ENCODE measurements at places on chromosomes 7 and 10.

DNA sequence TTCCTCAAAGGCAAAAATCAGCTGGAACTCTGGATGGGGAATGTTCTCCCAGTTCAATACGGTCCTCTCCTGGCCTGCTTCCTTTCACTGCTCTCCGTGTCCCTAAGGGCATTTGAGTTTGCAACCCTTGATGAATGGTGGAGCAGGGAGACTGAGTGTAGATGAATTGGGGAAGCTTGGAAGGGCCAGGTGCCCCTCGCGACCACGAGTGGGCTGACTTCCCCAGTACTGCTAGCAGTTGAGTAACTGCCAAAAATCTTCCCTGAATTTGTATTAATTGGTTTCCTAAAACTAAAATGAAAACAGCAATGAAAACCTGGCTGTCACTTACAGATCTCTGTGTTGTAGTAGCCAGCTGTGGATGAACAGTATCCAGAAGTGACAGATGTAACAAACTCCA lies 13.6 kb downstream of the IRF5 start:
- no peak for DNase-seq

DNA sequence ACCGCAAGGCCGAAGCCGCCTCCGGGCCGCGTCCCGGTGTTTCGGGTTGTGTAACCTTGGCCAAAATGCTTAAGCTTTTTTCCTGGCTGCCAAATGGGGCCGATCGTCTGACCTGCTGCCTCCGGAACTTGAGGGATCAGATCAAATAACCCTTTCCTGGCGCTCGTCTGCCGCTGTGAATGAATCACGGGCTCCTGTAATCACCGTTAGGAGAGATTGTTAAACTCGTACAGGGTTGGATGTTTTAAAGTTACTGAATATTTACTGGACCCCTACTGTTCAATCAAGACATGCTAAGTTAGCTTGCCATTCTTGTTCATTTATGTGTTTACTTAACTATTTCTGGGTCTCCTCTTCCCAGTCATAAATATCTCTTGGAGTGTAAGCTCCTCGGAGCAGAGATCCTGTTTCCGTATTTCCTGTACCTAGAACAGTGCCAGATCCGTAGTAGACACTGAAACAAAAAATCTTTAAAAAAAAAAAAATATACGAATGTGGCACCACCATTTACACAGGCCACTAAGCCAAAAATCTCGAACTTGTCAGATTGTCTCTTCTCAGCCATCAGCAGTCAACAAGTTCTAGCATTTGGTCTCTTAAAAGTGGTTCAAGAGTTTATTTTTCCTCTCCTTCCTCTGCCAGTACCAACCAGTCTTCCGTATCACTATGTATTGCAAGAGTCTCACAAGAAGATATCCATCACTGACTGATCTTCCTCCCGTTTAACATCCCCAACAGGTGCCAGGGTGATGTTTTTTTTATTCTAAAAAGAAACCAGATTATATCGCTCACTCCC lies 650 bp upstream of the TM9SF3 start:
- DNase-seq, result no peak

- DNase-seq, result no peak
These were observed 125.9 kb upstream of the PPIF start for GRCh38 chr10:79221110-79222051.

DNA sequence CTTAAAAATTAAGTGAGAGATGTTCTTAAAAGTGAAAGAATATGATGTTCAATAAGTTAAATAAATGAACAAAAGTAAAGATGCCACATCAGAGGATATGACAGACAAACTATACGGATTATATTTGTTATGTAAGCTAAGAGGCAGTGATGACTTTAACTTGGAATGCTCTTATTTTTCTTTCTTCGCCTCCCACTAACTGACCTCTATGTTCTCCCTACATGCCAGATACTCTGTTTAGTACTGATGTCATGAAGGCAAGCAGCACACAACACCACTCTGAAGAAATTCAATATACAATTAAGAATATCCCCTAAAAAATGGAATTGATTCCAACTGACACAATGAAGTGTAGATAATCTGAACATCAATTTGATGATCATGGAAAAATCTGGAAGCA lies 223.4 kb downstream of the DOCK4 start:
- no peak for DNase-seq

- DNase-seq, result no peak
These were observed 183.6 kb downstream of the TCF7L2 start for GRCh38 chr10:113133497-113134115.

DNA sequence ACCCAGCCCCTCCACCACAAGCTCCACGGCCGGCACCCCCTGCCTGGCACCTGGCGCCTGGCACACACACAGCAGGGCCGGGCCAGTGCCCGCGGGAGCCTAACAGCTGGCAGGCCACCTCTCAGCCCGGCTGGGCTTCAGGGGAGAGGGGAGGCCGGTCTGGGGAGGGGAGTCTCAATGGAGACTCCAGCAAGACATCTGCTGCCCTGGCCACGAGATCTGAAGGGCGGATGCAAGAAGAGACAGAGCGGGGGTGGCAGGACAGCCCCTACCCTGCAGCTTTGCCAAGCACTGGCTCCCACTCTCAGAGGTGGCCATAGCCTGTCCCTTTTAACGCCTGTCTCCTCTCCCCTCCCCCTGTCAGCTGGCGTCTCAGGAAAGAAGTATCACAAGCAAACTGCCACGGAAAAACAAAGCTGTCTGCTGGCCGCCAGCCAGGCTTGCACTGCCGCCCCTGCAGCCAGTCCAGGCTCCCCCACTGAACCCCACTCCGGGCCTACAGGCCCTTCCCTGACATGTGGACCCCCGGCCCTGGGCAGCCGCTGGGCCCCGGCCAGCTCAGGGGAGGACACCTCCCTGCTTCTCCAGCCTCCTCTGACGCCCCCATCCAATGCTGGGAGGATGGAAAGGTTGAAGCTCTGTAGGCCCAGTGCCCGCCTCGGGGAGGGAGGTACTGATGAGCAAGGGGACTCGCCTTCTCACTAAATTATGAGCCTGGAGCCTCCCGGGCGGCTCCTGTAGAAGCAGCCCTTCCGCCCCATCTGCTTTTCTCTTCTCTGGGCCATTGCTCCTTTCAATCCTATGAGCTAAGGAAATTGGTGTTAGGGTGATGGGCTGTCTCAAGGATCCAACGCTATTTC lies 178.4 kb downstream of the ARHGAP12 start:
- peak; percentile 48 for DNase-seq

DNA sequence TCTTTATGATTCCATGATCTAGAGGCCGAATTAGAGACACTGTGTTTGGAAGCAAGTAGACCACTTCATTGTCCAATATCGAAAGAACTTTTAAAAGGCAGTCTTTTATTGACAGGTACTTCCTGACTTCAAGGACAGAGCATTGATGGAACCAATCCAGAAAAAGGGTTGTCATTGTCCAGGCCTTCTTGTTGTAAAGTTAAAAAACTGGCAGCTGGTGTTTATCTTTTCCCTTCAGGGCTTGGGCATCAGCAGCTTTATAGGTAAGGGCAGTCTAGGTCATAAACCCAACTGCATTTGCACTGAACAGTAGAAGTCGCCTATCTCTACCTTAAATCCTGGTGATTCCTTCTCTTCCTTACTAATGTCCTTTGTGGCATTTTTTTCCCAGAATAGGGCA lies 95.6 kb downstream of the ST7 start:
- DNase-seq, result no peak

DNA sequence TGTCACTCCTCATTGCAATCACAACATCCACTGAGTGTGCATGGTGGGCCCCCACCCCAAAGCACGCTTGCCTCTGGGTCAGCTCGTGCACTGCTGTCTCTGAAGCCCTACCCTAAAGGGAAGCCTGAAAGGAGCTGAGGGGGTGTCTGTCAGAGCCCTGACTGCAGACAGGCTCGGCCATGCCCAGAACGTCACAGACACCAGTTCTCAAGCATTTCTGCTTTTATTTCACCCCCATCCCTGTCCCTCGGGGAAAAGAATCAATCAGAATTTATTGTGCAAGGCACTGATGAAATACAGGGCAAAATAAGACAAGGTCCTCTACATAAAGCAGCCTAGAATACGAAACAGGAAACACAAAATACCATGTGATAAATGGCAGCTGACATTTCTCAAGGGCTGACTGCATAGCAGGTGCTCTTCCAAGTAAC lies 231.8 kb downstream of the WDR37 start:
- no peak for DNase-seq

GRCh38 chr7:269721-270120 lies 20.2 kb upstream of the FOXL3 start:
- DNase-seq, result no peak

All from NCI-H774 (cell line).